ENCODE measurements at places on chromosomes 2 and 18.

GRCh38 chr2:47339745-47340541 lies 63.0 kb upstream of the MSH2 start:
- no peak for DNase-seq

- DNase-seq, result no peak
Measured at GRCh38 chr2:172709566-172710291, 25.9 kb upstream of the RAPGEF4 start.

- DNase-seq, result no peak
Measured at GRCh38 chr2:226965376-226965775, 129.5 kb downstream of the RHBDD1 start.

DNA sequence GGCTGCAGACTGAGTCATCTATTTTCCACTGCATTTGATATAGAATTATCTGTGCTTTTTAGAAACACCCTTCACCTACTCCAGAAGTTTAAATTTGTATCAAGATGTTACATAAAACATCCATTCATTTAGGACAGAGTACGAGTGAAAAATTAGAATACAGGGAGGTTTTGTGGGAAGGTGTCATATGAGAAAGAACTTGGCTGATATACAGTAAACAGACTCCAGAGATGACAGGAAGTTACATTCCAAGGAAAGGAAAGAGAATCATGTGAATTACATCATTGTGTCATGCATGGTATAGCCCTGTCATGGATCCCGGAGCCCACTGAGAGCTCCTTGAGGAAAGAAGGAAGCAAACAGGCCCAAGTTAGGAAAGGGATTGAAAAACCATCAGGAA lies 341.5 kb upstream of the PKDCC start:
- no peak for DNase-seq

DNA sequence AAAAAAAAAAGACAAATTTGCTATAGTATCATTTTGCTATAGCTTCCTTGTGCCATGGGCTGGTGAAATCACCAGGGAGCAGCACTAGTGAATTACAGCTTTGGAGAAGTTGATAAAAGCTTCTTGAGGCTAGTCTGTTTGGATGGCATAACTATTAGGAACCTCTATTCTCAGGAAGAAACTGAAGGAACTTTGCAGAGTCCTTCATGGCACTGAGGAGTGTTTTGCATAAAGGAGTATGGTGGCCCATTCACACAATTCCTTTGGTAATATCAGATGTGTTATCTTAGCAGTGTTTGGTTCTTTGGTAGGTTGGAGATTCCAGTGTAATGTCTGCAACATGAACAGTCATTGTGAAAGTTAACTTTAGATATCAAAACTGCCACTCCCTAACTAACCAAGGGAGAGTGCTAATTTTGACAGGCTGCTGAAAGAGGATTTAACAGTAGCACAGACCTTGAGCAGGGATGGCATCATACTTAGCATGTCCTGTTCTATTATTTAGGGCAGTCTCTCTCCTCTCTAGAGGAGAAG lies 76.6 kb upstream of the ZFP36L2 start:
- DNase-seq, result no peak

DNA sequence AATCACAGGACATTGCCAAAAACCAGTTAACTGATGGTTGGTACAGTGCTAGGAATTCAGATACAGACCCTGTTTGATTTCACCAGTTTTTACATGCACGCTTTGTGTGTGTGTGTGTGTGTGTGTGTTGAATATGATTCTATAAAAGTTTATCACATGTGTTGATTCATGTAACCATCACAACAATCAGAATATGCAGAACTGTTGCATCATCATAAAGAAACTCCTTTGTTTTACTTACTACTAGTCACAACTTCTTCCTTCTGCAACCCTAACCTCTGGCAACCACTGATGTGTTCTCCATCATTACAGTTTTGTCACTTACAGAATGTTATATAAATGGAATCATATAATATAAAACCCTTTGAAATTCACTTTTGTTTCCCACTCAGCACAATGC lies 144.8 kb upstream of the CYP26B1 start:
- no peak for DNase-seq

GRCh38 chr18:731185-731584 lies 18.8 kb upstream of the ENOSF1 start:
- no peak for DNase-seq

DNA sequence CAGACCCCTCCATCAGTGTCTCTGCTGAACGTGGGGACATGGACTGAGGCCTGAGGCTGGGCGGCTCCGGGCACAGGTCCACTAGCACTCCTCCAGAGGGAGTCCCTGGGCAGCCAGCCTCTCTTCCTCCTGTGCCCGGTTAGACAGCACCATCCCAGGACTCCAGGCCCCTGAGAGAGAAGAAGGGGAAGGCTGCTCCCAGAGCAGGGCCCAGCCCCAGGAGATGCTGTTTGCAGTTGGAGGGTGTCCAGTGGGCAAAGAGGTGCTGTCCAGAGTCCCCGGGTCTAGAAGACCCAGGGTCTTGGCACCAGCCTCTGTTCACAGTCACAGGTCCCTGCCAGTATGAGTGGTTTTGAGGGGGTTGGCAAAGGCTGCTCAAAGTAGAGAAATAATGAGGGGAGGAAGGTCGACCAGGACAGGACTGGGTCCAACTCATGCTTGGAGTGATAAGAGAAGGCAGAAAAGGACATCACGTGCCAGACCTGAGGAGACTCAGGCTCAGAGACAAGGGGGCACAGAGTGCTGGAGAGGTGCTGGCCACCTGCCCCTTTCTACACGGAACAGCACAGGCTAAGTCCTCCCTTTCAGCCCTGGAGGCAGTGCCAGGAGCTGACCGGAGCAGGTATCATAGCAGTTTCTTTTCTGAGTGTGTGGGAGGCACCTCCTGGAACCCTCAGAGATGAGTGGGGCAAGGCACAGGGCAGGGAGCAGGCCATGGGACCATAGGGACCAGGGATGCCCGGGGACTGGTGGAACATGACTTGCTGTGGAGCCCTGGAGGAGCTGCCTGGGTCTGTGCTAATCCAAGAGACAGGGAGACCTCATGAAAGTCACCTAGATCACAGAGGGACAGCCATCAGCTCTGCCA lies 21.1 kb downstream of the CRACDL start:
- DNase-seq, result no peak

- DNase-seq, result no peak
Measured at GRCh38 chr2:200439981-200440380, 69.9 kb downstream of the KCTD18 start.

DNA sequence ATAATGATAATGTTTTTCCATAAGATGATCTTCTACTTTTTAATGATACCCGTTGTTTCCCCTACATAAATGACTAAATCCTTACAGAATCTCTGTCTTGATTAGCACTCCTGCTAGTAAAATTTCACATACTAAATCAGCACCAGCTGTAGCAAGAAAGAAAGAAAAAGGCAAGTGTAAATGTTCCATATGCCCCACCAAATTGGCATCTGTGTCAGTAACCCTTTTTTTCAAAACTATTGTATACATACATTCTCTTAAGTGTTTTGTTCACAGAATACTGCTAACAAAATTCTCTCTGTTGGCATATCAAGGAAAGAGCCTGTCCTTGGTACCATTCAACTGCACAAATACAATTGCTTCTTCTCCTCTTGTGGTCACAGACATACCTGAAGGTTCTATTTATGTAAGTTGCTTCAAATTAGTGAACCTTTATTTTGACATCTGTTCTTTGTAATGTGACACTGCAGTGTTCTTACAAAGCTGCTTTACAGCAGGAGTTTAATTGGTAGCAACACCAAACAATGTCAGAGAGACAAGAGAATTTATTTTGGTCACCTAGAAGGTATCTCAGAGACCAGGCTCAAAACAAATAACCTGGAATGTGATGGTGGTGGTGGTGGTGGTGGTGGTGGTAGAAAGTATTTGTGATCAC lies 641.9 kb downstream of the ZEB2 start:
- no peak for DNase-seq

GRCh38 chr2:26126074-26126473 lies 46.8 kb upstream of the GAREM2 start:
- DNase-seq, result no peak

GRCh38 chr18:54878659-54879358 lies 50.5 kb downstream of the RAB27B start:
- no peak for DNase-seq

GRCh38 chr2:8515864-8516533 lies 165.9 kb upstream of the ID2 start:
- DNase-seq, result no peak

DNA sequence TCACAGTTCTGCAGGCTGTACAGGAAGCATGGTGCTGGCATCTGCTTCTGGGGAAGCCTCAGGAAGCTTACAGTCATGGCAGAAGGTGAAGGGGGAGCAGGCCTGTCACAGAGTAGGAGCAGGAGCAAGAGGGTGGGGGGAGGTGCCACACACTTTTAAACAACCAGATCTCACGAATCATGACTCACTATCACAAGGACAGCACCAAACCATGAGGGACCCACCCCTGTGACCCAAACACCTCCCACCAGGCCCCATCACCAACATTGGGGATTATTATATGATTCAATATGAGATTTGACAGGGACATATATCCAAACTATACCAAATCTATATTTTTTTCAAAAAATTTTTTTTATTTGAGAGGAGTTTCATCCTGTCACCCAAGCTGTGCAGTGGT lies 51.0 kb upstream of the GLS start:
- no peak for DNase-seq

- DNase-seq, result no peak
Measured at GRCh38 chr18:29823671-29824070, 1218.9 kb downstream of the DSC3 start.

DNA sequence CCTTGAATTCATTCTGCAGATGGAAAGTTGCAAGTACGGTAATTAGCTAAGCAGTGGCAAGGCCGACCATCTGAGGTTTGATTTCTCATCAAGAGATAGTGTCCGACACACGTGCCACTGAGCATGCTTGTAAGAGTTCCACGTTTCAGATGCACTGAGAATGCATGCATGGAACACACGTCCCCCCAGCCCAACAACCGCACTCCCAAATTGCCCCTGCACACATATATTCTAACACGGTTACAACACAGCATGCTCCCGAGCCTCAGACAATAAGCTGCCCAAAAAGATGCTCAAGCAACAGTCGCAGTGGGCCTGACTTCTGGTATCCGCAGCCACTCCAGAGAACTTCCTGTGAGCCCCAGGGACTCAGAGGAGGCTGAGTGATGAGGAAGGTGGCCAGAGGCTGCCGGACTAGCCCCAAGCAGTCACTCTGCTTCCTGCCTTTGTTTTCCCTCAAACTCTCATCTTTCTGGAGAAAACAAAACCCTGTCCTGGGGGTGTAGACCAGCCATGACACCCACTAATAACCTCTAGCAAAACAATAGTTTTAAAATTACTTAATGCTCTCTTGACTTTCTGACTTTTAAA lies 204.0 kb downstream of the TGIF1 start:
- DNase-seq, result no peak

DNA sequence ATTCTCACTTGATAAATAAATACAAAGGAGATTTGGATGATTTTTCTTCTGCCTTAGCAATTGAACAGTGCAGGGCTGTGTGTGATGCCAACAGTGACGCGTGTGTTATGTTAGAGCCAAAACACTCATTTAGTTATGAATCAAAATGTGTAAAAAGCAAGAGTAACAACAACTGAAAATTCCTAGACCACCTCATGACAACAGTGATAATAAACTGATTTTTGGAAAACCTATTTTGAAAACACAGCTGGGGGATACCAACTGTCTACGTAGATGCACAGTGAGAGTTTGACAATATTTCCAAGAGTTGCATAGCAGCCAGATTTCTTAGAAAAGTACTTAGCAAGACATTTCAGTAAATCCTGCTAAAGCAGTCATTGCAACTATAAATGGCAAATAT lies 323.9 kb downstream of the GALR1 start:
- DNase-seq, result no peak

DNA sequence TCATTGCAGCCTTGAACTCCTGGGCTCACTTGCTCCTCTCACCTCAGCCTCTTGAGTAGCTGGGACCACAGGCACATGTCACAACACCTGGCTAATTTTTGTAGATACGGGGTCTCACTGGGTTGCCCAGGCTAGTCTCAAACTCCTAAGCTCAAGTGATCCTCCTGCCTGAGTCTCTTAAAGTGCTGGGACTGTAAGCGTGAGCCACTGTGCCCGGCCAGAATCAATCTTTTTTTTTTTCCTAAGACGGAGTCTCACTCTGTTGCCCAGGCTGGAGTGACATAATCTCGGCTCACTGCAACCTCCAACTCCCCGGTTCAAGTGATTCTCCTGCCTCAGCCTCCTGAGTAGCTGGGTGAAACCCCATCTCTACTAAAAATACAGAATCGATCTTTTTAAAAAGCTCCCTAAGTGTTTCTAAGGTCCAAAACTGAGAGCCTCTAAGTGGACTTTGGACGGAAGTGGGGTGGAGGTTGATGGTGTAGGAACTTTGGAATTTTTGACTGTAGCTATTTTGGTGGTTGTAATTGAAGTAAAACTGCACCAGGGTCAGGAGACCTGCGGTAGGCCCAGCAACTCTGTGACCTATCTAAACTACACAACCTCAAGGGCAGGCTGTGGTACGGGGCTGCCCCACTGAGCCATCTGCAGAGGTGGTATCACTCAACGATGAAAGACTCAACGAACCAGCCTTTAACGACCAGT lies 82.9 kb downstream of the POLR1A start:
- no peak for DNase-seq

GRCh38 chr2:218329027-218329825 lies 27.4 kb upstream of the CATIP start:
- DNase-seq, result no peak

GRCh38 chr2:64437883-64438282 lies 16.1 kb upstream of the LGALSL start:
- DNase-seq, result no peak

- no peak for DNase-seq
Measured at GRCh38 chr2:24490181-24490689, 819 bp upstream of the NCOA1 start.

GRCh38 chr2:28206762-28207161 lies 185.9 kb upstream of the FOSL2 start:
- DNase-seq, result no peak

GRCh38 chr2:122634920-122635319 lies 879.5 kb downstream of the TSN start:
- no peak for DNase-seq

GRCh38 chr2:227608561-227609338 lies 5.9 kb downstream of the SCYGR3 start:
- no peak for DNase-seq

DNA sequence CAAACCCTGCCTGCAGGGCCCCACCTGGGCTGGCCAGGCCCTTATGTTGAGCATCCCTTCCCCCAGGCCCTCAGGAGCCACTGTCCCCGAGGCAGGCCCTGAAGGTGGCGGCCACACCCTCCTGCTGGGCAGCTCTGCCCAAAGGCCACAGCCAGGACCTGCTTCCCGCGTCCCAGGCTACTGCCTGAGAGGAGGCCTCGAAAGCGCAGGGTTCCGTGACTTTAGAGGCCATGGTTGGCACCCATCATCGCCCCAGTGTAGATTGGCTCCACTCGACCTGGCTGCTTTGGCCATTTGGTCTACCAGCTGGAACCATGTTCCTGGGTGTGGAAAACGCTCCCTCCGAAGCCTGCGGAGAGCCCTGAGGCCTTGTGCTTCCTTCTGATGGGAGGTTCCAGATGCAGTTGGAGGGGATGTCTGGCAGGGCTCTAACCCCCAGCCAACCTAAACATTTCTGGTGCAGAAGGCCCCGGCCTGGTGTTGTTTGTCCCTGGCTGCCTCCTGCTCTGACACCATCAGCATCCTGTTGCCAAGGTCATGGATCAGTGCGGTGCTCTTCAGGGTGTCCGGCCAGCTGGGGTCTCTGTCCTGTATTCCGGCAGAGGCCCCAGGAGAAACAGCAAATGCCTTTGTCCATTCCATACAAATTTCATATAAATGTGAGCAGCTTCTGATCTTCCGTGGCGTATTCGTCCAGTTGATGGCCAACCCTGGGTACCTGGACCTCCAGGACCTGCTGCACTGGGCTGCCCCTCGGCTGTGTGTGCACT lies 14.7 kb downstream of the CAPN10 start:
- no peak for DNase-seq

All from nucleus accumbens (tissue), 56 donors.